ENCODE measurements at places on chromosomes 7 and 10. TPM values are rescaled to one million over a fixed set of nuclear protein-coding genes. Genes with fewer than 3 reads are reported as not detected.

DNA sequence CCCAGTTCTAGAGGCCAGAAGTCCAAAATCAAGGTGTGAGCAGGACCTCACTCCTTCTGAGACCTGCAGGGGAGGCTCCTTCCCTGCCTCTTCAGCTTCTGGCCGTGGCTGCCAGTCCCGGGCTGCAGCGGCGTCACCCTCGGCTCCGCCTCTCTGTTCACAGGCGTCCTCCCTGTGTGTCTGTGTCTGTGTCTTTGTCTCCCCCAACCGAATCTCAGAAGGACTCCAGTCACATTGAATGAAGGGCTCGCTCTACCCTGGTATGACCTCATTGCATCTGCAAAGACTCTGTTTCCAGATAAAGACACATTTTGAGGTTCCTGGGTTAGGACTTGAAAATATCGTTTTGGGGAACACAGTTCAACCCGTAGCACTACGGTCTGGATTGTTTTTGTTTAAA lies 33.1 kb upstream of the GALNT11 start:
- DNase-seq = no peak

- DNase-seq = no peak
Measured at GRCh38 chr7:50056131-50056530, 36.9 kb downstream of the ZPBP start.

GRCh38 chr7:30168835-30169573 lies 34.2 kb downstream of the MTURN start:
- DNase-seq = no peak

DNA sequence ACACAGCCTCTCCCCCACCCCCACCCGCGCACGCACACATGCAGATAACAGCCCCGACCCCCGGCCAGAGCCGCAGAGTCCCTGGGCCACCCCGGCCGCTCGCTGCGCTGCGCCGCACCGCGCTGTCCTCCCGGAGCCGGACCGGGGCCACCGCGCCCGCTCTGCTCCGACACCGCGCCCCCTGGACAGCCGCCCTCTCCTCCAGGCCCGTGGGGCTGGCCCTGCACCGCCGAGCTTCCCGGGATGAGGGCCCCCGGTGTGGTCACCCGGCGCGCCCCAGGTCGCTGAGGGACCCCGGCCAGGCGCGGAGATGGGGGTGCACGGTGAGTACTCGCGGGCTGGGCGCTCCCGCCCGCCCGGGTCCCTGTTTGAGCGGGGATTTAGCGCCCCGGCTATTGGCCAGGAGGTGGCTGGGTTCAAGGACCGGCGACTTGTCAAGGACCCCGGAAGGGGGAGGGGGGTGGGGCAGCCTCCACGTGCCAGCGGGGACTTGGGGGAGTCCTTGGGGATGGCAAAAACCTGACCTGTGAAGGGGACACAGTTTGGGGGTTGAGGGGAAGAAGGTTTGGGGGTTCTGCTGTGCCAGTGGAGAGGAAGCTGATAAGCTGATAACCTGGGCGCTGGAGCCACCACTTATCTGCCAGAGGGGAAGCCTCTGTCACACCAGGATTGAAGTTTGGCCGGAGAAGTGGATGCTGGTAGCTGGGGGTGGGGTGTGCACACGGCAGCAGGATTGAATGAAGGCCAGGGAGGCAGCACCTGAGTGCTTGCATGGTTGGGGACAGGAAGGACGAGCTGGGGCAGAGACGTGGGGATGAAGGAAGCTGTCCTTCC lies 620 bp downstream of the EPO start:
- DNase-seq = no peak

GRCh38 chr10:12445701-12446334 lies 96.5 kb downstream of the CAMK1D start:
- no peak for DNase-seq

DNA sequence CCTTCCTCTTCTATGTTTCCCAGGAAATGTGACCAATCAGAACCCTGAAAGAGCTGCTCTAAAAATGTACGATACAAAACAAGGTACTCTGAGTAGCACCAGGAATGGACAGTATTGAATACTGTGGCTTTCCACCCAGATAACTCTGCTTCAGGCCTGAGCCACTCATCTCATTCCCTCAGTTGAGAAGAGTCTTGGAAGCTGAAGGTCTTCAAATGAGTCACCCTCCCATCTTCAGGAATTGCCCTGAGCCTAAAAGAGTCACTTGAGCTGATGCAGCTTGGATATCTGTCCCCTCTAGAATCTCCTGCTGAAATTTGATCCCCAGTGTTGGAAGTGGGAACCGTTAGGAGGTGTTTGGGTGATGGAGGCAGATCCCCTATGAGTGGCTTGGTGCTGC lies 210.4 kb downstream of the DGKI start:
- DNase-seq = no peak

DNA sequence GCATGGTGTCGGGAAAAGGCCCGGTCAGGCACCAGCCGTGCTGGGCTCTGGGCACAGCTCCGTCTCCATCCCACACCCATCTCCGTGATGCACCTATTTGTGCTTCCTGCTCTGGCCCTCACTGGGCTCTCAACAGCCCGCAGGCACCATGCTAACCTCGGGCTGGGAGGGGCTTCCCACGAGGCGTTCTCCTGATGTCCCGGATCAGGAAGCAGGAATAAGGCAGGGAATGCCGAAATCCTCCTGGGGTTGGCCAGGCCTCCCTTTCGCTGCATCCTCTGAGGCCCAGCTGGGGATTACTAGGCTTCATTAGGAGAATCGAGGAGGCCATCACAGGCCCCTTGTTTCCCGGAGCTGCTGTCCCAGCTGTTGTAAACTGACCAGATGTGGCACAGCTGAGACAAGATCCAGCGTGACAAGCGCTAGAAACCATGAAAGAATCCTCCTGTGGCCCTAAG lies 72.0 kb downstream of the FAM53B start:
- no peak for DNase-seq

- peak; percentile 85 for DNase-seq
Measured at GRCh38 chr10:110794808-110795207, 76.9 kb upstream of the PDCD4 start.

- no peak for DNase-seq
Measured at GRCh38 chr7:158973440-158973839, 117.1 kb downstream of the DYNC2I1 start.

DNA sequence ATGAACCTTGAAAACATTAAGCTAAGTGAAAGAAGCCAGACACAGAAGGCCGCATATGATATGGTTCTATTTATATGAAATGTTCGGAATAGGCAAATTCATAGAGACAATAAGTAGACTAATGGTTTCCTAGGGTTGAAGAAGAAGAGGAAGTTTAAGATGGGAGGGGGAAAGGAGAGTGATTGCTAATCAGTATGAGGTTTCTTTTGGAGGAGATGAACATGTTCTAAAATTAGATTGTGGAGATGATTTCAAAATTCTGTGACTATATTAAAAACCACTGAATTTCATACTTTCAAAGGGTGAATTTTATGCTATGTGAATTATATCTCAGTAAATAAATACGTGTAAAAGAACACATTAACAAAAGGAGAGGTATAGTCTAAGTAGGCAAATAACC lies 176.4 kb upstream of the HPS1 start:
- no peak for DNase-seq

DNA sequence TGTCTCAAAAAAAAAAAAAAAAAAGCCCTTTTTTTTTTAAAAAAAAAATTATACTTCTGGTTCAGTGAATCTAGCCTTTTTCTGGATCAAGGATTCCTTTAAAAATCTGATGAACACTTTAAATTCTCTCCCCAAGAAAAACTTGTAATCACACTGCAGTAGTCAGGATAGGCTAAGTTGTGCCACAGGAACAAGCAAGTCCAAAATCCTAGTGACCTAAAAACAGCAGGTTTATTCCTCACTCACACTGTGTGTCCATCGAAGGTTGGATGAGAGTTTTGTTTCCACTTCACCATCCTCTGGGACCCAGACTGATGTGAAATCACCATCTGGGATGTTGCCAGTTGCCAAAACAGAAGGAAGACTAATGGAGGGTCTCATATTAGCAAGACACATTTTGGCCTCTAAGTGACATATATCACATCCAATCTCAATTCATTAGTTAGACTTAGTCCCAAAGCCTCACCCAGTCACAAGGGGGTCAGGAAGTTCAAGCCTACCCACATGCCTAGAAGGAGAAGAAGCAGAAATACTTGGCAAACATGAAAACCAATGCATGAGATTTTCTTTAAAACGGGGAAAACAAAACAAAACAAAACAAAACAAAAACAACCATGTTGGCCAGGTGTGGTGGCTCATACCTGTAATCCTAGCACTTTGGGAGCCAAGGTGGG lies 32.7 kb downstream of the CYP17A1 start:
- DNase-seq = no peak

DNA sequence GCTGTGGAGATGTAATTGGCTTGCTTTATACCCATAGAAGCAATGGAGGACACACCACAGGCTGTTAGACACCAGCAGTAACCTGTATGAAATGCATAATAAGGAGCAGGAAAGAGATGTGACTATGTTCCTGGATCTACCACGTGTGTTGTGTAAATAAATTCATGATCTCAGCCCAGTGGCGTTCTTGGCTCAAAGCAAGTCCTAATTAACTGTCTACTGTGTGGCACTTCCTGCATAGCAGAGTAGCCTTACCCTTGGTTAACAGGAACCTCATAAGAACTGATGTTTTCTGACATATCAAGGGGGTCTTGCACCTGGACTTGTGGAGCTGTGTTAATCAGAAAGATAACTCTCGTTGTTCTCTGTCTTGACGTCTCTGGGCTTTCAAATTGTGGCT lies 25.7 kb upstream of the FAM180A start:
- no peak for DNase-seq

DNA sequence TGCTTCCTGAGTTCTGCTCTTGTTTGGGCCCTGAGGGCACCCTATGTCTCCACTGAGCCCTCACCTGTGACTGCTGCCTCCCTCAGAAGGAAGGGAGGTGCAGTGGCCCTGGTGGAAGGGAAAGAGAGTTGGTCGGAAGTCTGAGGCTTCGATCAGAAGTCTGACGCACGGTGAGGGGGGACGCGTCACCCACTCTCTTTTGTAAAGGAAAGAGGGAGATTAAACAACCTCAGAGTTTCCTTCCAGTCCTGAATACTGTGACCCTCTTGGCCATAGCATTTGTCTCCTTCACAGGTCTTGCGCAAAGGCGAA lies 31.4 kb upstream of the TRIM8 start:
- no peak for DNase-seq

DNA sequence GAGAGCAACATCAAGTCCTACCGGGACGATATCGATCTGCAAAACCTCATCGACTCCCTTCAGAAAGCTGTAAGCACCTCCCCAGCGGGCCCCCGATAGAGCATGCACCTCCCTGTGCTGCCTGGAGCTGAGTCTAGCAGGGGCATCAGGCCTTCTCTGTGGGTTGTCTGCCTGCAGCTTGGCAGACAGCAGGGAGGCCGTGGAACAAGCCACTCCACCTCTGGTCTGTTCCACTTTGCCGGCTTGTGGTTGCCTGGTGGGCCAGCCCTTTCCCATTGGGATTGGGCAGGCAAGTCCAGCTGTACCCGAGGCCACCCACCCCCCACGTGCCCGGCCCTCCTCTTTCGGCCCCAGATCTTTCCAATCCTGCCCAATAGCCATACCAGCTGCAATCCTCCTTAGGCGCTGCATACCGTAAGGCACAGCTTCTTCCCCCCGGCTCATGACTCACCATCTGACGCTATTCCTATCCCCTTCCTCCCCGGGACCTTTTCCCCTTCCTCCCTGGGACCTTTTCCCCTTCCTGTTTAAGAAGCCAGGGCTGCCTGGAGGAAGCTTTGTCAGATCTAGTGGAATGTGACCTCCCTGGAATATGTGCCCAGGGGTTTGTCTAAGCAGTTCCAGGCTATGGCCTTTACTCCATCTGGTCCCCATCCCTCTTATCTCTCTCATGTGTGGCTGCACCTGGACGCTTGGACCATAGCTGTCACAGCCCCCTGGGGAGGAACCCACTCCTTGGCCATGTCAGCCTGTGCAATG lies 28.1 kb upstream of the SH2D4B start:
- peak; percentile 75 for DNase-seq

DNA sequence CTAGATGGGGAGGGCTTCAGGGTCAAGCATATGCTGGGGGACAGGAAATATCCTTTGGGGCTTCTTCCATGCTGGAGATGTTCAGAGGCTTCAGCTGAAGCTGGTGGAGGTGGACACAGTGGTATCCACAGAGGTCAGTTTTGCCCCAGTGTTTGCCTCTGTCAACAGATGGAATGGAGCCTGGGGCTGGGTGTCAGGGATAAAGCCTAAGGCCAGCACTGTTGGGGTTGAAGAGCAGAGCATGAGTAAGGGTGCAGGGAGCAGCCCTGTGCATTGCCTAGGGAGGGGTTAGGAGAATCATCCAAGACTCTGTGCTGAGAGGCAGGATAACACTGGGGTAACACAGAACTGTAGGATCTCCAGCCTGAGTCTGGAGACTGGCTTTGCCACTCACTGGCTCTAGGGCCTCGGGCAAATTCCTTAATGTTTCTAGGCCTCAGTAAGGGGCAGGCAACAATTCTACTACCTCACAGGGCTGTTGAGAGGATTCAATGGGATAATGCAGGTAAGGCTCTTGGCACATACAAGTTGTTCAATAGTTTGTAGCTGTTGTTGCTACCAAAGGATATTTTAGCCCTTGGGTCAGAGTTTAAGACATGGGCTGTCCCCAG lies 21.8 kb upstream of the MYL7 start:
- DNase-seq = peak; percentile 68

FAM3C gene
- total RNA-seq = 51.0 TPM

SPOCK2 gene
- 7.5 TPM for total RNA-seq

MAT1A gene
- 0.11 TPM for total RNA-seq

COL1A2 gene
- 170 TPM for total RNA-seq

SYT15B gene
- total RNA-seq = 4.6 TPM

NRBF2 gene
- total RNA-seq = 12.0 TPM

Measured in cardiac septum (tissue), 1 donor.